A673 (cell line): ENCODE measurements at places on chromosomes 4 and X. TPM values are rescaled to one million over a fixed set of nuclear protein-coding genes. Genes with fewer than 3 reads are reported as not detected.

DNA sequence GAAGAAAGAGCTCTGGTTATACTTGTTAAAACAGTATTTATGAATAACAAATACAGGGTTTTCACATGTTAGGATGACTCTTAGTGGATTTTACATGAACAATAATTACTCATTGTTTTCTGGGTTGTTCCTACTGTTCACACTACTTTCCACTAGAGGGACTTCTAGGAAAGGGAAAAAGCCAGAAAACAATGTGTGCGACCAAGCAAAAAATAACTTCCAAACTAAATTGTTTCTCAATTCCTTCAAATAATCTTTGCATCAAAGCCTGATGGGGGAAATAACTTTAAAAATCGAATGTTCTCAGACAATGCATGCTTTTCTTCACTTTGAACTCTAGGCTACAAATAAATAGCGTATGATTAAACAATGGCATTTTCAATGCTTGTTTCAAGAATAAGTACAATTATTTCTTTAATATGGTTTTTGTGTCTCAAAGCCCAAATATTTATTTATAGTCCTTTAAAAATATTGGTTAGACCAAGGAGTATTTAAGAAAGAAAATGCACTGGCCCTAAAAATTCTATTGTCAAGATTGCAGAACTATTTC lies 72.1 kb upstream of the ETNPPL start:
- DNase-seq: peak; percentile 75

SGMS2 gene
- 3.9 and 4.3 TPM in 2 replicates for total RNA-seq

DNA sequence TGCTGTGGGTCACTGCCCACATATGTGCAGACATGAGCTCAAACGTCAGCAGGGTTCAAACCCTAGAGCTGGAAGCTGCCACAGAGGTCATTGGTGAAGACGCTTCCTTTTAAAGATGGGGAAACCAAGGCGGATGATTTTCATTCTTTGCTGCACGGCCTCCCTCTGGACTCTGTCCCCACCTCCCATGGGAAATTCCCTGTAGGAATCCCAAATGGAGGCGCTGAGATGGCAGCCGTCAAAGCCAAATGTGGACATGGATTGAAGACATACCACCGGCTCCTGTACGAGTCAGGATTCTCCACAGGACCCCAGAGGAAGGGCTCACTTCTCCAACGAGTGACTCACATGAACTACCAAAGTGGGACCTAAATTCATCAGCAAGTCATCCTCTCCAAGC lies 286.4 kb downstream of the CRLF2 start:
- DNase-seq: no peak

PDLIM3 gene
- 0.66 TPM in 1 of 2 replicates, not detected in the other for total RNA-seq

GRCh38 chrX:31166832-31167231 lies 95.0 kb upstream of the FTHL17 start:
- DNase-seq: no peak

DNA sequence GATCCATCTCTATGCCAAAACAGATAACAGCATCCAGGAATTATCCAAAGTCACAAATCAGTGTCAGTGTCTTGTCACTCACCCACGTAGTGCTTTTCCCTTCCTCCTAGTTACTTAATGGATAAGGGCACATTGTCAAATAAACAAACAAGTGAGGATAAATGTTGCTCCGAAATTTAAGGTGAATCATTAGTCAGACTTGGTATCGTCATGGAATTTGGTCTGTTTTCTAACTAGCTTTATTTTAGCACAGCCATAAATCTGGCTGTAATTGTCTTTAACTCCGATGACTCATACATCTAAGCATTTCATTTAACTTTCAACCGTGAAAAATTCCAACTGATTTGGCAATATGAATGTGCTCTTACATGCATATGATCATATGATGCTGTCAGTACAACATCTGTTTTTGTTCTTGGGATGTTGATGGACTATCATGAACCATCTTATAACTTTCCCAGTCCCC lies 83.3 kb downstream of the SNCA start:
- DNase-seq: peak; percentile 74

AMBN gene
- total RNA-seq: 2.1 and 3.8 TPM in 2 replicates

GRCh38 chrX:19630228-19630627 lies 114.9 kb upstream of the MAP3K15 start:
- no peak for DNase-seq

GRCh38 chr4:160184884-160185283 lies 1082.0 kb downstream of the RAPGEF2 start:
- DNase-seq: no peak

DNA sequence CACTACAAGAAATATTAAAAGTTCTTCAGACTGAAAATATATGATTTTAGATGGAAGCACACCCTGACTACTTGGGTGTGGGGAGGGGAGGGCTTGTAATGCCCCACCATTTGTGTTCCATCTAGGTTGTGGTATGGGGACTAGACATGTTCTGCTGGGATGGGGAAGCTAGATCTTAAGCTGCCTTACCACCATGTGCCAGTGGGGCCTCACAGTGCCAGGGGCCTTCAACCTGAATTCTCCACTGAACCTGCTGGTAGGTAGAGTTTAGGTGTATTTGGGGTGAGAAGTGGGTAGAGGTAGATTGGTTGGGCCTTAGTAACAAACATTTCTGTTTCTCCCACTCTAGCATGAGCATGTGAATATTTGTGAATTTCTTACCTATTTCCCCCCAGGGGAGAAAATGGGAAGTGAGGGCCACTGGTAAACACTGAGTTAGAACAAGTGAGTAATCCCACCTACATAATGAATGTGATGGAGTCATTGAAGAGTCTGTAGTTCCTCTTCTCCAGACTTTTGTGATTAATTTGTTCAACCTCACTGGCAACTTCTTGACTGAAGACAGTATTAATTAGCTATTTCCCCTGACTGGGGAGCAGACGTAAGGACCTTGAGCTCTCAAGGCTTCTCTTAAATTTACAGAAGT lies 44.0 kb downstream of the BRCC3 start:
- DNase-seq: no peak

DNA sequence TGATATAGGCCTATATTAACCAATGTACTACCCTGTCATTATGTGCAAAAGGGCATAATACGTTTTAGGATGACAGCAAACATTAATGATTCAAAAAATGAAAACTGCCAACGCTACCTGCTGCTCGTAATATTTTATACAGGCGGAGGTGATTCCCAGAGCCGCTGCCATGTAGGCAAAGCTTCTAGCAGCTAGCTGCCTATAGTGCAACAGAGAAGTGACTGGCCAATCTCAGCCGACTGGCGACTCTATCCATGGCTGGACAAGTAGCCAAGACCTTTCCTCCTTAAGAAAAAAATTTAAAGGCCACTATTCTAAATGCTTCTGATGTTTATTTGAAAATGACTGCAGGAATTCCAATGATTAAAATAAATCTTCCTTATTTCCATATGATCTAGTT lies 1.9 kb downstream of the PPARGC1A start:
- DNase-seq: no peak

GRCh38 chr4:45172636-45173035 lies 446.3 kb upstream of the GNPDA2 start:
- DNase-seq: no peak

GRCh38 chr4:68773699-68774098 lies 42.1 kb upstream of the UGT2B10 start:
- DNase-seq: no peak

GRCh38 chr4:75723163-75724065 lies 963 bp upstream of the USO1 start:
- no peak for DNase-seq

DNA sequence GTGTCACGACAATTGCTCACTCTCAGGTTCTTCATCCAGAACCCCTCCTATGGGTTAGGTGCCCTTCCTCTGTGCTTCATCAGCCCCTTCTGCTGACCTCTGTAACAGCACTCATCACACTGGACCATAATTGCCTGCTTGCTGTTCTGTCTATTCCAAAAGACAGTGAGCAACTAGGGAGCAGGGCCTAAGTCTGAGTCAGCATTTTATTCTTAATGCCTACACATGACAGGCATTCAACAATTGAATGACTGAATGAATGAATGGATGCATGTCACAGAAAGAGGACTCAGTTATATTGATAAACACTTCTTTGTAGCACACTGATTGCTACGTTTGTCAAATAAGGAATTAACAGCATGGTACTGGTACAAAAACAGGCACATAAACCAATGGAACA lies 317.0 kb downstream of the ZIC3 start:
- no peak for DNase-seq

DNA sequence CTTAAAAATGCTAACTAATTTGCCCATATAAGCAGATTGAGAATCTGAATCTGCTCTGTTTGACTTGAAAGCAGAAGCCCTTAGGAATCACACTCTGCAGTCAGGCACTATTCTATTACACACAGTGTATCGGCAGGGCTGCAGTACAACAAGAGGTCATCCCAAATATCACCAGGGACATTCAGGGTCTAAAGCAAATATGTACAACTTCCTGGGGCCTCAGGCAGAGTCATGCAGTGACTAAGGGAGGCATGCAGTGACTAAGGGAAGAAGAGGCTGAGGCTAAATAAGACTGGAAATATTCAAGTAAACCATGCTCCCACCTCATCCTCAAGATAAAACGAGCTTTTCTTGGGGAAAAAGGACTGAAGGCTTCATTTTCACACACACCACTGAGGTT lies 20.9 kb downstream of the MAPK10 start:
- DNase-seq: no peak

- DNase-seq: peak; percentile 46
These were observed 1.2 kb downstream of the TMSB4X start for GRCh38 chrX:12975991-12976558.

DNA sequence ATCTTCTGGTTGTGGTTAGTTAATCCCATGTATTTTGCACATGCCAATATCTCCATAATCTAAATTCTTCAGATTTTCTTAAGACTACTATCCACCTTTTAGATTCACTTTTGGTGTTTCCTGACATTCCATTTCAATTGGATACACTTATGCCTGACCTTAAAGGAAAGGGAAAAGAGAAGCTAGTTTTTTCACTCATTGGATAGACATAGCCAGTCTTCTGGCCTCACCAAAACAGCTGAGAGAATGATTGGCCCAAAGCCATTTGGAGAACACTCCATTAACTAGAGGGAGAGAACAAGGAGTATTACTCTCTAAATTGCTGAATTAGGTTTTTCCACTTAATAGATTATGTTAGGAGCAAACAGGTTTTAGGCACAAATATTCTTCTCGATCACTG lies 4.0 kb downstream of the PRPS1 start:
- no peak for DNase-seq

- DNase-seq: no peak
These were observed 204.1 kb downstream of the BCOR start for GRCh38 chrX:39893417-39894338.

- no peak for DNase-seq
These were observed 22.2 kb downstream of the RAB9A start for GRCh38 chrX:13711141-13711540.

GRCh38 chr4:26055855-26056254 lies 141.8 kb downstream of the SMIM20 start:
- no peak for DNase-seq

TEX13C gene
- 0.07 TPM in 1 of 2 replicates, not detected in the other for total RNA-seq

- peak; percentile 22 for DNase-seq
These were observed 179.2 kb downstream of the SLC7A11 start for GRCh38 chr4:138062929-138063328.

- DNase-seq: no peak
These were observed 289.3 kb downstream of the BCOR start for GRCh38 chrX:39808471-39808917.

MAGEA10 gene
- total RNA-seq: not detected in 2 replicates

GRCh38 chrX:17442898-17443297 lies 67.9 kb downstream of the NHS start:
- DNase-seq: no peak

DNA sequence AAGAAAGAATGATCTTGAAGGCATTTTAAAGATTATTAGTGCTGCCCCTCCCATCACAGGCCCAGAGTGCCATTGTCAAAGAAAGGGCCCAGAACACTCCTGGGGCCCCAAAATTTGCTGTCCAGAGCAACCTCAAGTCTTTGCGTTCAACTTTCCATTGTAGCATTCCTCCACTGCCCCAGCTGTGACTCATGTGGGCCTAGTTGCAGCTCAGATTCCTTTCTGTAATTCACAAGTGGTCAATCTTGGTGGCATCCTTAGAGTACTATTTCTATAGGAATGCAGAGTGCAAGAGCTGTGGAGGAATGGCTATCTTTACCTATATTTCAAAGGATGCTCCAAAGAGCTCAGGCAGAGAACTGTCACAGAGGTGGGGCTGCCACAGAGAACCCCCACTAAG lies 1500.8 kb upstream of the IGFBP7 start:
- no peak for DNase-seq

DNA sequence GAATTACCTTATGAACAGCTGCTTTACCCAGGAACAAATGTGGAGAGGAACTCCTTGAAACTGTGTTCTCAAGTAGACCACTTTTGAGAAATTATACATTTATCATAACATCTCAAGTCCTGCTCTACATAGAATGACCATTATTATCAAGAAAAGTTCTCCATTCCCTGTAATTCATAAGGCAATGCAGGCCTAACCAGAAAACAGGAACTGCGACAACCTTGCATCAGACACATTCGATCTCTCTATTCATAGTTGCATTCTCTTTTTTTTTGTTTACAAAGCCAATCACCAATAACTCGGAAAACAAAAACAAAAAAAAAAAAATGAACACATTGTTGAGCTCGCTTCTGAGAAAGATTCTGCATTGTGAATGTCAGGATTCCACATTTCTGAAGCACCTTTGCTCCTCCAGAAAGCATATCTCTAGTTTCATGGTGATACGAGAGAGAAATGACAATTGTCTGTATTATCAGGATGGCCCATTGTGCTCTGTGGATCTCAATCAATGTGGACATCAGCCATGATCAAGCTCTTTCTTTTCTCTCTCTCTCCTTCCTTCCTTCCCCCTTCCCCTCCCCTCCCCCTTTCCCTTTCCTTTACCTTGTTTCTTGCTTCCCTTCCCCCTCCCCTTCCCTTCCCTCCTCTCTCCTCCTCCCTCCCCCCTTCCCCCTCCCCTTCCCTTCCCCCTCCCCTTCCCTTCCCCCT lies 32.4 kb upstream of the CD99 start:
- no peak for DNase-seq

DNA sequence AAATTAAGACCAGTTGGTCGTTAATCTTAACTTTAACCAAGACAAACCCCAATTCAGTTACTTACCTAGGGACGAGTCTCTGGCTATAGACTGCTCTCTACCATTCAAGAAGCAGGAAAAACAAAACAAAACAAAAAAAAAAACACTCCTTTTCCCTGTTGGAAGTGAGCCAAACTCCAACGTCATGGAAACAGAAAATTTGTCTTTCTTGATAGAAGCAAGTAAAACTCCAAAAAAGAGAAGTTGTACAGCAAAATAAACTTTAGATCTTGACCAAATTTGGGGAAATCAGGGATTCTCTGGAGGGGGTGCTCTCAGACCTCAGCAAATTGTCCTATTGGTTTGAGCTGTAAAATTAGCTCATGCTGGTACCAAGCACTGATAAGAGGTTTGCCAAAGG lies 3.7 kb downstream of the CNGA1 start:
- no peak for DNase-seq

DNA sequence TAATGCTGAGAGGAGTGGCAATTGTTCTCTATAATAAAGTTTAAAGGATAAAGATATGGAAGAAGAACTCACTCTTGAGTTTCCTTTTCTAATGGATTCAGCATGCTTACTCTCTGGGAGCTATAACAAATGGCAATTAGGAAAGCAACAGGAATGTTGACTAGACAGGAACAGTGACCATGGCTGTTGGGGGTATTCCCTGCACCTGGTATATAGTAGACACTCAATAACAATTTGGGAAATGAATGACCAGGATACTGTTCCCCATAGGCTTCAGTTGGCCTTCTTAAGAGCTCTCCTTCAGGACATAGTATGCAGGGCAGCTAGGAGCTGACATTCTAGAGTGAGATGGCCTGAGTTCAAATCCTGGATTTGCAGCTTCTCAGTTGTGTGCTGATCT lies 1.8 kb downstream of the LIMCH1 start:
- DNase-seq: no peak

ZMAT1 gene
- 1.2 and 2.5 TPM in 2 replicates for total RNA-seq

IL2 gene
- not detected in 2 replicates for total RNA-seq
